LHCN-M2 (cell line): ENCODE measurements at places on chromosomes 1 and 21. TPM values are rescaled to one million over a fixed set of nuclear protein-coding genes. Genes with fewer than 3 reads are reported as not detected.

GRCh38 chr1:67491280-67491679 is 61.1 kb upstream of the SERBP1 start:
- no peak for DNase-seq

- DNase-seq = no peak
Measured at GRCh38 chr21:33244082-33244778, 14.5 kb downstream of the IFNAR2 start.

CDC14A gene
- total RNA-seq = 5.8 and 6.7 TPM in 2 replicates

GRCh38 chr1:77421504-77422233 is 139.8 kb downstream of the AK5 start:
- no peak for DNase-seq

DNA sequence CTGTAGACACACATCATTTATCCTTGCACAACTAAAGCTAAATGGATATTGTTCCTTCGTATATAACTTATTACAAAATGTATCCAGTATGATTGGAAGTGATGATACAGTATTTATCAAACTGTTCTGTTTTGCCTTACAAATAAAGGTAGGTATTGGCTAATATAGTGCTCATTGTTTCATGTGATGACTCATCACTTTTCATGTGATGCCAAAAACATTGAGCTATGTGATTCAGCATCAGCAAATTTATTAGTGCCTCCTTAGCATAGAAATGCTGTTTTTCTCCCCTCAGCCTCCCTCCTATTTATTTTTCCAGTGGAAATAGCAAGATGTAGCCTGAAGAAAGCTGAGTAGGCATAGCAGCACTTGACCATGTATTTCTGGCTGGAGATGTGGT is 228.6 kb upstream of the LYPLAL1 start:
- peak; percentile 54 for DNase-seq

ASAP3 gene
- total RNA-seq = 21.9 and 27.8 TPM in 2 replicates

DNA sequence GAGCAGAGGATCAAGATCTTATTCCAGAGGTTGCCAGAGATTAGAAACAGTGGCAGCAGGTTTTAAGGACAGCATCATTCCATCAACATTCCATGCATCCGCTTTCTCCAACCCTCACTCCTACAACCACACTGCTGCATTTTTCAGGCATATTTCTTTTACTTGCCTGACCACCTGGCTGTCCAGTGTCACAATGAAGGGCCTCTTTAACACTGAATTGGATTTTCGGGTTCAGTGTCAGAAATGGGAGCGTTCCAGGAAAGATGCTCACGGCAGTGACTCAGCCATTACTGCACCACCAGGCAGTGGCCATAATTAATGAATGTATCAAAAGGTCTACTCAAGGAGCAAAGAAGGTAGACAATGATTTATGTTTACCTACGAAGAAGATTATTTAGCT is 200.4 kb upstream of the ESRRG start:
- no peak for DNase-seq

LAMB3 gene
- 3.8 and 5.3 TPM in 2 replicates for total RNA-seq

GRCh38 chr1:211487672-211488208 is 4.2 kb downstream of the RD3 start:
- DNase-seq = no peak

DNA sequence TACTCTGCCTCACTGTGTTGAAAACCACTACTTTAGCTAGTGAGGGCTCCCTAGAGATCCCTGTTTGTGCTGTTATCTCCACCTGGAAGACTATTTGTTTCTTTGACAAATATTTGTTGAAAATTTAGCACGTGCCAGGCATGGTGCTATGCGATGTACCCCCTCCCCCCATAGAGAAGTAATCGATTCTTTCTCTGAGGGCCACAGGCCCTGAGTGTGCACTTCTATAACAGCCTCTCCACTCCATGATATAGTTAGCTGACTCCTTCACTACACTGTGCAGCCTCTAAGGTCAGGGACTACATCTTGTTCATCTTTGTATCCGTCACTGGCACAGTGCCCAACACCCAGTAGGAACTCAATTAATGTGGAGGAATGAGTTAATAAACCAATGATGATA is 17.3 kb upstream of the RBM15 start:
- no peak for DNase-seq

PADI4 gene
- total RNA-seq = not detected in 2 replicates

NTNG1 gene
- 0.26 and 1.1 TPM in 2 replicates for total RNA-seq

DNA sequence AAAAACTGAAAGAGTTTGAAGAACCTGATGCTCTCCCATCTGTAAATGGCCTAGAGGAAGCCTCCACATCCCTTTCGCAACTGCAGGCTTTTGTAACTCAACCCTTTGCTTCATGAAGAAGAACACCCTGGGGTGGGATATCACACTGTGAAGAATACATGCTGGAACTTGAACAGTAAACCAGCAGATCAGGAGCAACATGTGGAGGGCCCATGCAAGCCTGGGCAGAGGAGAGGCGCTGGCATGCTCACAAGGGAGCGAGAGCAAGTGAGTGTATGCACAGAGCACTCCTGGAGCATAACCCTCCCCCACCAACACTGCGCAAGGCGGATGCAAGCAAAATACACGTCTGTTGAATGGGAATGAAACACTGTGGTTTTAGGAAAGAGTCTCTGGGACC is 24.6 kb upstream of the SPAG17 start:
- no peak for DNase-seq

GRCh38 chr1:88104236-88104635 is 579.8 kb upstream of the PKN2 start:
- no peak for DNase-seq

- DNase-seq = no peak
Measured at GRCh38 chr1:97560714-97561113, 360.1 kb downstream of the DPYD start.

- DNase-seq = no peak
Measured at GRCh38 chr1:214505134-214505533, 46.3 kb downstream of the PTPN14 start.

DNA sequence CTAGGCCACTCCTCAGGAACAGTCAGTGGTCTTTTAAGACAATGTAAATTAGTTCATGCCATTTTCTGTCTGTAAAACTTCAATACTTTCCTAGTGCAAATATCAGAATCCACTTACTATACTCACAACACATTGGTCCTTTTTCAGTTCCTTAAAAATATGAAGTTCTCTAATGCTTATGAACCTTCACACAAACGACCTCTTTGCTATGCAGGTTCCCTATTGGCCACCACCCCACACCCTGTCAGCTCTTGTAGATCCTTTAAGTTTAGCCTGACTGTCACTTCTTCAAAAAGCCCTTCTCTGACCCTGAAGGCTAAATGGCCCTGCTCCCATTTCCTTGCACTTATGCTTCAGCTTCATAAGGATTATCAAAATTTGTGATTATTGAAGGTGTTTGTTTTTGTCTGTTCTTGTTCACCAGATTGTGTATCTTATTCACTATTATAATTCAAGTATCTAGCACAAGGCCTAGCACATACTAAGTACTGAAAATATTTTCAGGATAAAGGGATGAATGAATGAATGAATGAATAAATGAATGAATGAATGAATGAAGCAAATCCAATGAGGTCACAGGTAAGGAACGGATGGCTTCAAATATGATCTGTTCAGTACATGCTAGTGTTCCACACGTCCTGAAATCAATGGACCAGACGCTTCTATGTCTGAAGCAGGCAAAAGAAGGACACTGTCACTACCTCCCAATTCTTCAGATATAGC is 373.9 kb downstream of the VAV3 start:
- no peak for DNase-seq

IL10 gene
- total RNA-seq = not detected in 2 replicates

DNA sequence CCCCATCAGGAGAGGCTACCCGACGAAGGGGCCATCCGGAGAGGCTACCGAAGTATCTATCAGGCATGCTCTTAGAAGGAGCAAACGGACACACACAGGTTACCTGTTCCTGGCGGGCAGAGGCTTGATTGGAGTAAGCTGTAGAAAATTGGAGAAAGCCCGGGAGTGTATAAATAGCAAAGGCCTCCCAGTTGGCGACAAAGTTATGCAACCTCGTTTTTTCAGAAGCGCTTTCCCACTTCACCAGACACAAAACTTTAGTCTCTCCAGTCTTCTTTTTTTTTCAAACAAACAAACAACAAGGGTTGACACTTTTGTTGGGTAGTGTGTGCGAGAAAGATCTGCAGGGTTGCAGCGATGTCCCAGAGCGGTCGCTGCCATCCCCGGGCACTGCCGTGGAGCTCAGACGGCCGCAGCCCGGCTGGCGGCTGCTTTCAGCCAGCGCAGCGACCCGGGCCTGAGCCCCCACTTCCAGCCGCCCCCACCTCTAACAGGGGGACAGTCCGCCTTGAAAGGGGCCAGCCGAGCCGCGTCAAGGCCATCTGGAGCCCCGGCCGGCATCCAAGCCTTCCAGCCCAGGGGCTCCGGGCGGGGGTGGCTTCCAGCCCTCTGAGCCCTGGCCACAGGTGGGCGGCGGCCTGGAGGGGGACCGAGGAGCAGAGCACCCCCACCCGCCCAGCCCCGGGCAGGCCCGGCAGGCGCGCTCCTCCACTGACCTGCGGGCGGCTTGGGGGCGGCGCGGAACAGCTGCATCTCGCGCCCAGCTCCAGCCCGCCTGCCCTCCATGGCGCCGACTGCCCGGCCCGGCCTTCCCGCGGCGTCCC is 616 bp downstream of the MCOLN3 start:
- peak; percentile 11 for DNase-seq

GRCh38 chr1:235945775-235946570 is 79.3 kb upstream of the LYST start:
- no peak for DNase-seq

GRCh38 chr1:179014123-179014522 is 11.6 kb upstream of the FAM20B start:
- no peak for DNase-seq

DNA sequence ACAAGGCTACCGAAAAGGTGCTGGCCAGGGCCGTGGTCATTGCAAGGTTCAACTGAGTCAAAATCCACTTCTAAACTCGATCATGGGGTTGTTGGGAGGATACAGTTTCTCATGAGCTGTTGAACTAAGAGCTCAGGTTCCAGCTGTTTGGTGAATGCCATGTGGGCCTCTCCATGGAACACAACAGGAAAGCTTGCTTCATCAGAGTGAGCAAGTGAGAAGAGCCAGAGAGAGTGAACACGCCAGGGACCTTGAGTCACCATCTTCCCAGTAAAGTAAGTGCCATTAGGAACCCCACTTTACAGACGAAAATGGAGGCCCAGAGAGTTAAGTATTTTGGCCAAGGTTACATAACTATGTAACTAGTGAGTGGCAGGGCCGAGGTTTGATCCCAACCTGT is 475.1 kb upstream of the VAMP3 start:
- no peak for DNase-seq

MR1 gene
- total RNA-seq = 16.5 and 16.9 TPM in 2 replicates

AGMAT gene
- 2.6 and 3.7 TPM in 2 replicates for total RNA-seq

GRCh38 chr1:25795946-25796810 is 3.8 kb upstream of the SELENON start:
- no peak for DNase-seq

DNA sequence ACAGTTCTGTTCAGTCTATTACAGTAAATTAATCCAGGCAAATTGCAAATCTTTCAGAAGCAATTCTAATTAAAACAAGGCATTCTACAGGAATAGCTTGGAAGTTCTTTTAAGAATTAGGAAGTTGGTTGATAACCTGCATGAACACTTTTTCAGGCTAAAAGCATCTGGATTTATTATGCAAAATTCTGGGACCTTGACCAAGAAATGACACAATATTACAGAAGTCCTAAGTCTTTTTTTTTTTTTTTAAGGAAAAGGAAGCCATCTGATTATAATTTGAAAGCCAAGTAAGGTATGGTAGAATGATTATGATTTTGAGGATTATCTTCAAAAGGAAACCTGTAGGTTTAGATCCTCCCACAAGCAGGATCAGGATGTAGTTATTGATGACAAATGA is 74.7 kb upstream of the KCNK2 start:
- DNase-seq = no peak

DNA sequence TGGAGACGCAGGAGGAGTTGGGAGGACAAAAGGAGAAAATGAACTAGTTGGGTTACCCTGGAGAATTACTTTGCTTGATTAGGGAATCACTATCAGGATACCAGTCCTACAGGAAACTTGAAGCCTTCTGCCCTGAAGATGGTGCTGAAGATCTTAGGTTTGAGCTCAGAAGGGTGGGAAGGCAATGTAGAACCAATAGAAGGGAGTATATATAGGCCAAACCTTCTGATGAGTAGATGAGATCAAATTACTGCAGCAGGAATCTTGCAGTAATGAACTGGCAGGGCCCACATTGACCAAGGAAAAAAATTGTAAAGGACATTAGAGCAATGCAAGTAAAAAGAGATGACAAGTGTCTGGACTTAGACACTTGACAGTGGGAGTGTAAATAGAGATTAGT is 116.3 kb upstream of the CACYBP start:
- peak; percentile 52 for DNase-seq

GRCh38 chr1:28927648-28928313 is 13.4 kb downstream of the EPB41 start:
- no peak for DNase-seq

GRCh38 chr1:215863796-215864195 is 296.7 kb downstream of the KCTD3 start:
- DNase-seq = no peak

TFB2M gene
- 19.0 and 20.4 TPM in 2 replicates for total RNA-seq

OVAAL gene
- total RNA-seq = 0.11 TPM in 1 of 2 replicates, not detected in the other

FAM177B gene
- not detected in 2 replicates for total RNA-seq

- peak; percentile 43 for DNase-seq
Measured at GRCh38 chr21:28272272-28272992, 720.2 kb downstream of the LTN1 start.

GRCh38 chr1:220817907-220818306 is 31.2 kb downstream of the MTARC1 start:
- peak; percentile 36 for DNase-seq

DNA sequence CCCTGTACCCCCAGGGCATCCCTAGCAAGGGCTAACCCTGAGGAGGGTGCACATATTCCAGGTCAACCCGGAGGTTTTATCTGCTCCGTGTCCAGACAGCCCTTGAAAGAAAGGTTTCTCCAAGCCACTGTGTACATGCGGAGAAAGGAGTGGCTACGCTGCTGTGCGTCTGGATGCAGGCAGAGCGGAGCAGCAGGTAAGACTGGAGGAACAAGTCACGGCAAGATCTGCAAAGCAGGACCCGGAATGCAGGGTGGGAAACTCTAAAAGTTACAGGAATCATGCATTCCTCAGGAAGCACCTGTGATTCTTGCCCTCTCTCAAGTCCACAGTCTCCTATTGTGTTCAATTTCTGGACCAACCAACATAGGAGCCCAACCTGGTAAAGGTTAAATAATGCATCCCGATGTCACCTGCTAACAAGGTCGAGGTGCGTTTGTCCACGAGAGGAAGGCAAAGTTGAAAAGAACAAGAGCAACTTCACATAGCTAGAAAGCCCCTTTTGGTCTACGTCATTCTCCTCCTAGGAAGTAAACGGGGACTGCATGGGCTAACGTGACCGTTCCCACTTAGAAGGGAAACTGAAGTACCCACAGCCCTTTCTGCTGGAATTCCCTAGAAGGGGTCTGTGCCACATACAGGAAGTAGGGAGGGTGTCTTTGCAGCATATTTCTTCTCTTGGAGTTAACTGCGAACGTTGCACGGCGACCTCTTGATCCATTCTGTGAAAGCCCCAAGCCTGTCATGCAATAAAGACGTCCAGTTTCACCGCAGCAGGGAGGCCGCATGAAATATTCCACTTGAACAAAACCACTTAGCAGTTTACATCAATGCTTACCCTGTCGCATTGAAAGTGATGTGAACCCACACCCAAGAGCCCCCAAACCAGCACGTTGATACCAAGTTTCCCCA is 5.8 kb downstream of the TIAM1 start:
- no peak for DNase-seq
